ENCODE measurements at places on chromosomes 1 and 21.

DNA sequence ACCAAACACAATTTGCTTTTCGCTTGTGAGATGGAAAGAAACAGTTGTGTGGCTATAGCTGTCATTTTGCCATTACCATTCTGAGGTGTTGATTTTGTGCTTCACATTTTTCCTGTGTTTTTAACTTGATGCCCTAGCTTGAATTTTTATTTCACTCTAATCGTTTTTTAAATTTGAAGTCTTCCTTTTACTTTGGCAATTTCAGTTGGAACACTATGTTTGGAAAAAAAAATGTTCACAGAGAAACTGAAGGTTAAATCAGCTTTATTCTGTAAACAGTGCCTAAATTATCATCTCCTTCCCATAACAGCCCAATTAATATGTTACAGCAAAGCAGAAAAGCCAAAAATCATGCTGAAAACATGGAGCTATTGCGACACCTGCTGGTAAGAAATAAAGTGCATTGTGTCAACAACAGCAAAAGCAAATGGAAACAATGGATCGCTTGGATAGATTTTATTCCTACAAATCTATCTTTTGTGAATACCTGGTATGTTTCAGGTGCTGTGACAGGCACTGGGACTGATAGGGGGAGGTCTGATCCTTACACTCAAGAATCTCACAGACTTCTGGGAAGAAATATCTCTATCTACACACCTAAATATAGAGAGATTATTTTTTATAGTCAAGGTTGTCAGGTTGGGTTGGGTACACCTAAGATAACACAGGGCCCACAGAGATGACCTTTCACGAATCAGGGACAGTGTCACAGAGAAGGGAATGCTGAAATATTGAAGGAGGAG lies 16.2 kb upstream of the ERICH3 start:
- DNase-seq, result peak; percentile 80

- DNase-seq, result no peak
Observed at GRCh38 chr1:19688041-19688842, 23.6 kb downstream of the HTR6 start.

DNA sequence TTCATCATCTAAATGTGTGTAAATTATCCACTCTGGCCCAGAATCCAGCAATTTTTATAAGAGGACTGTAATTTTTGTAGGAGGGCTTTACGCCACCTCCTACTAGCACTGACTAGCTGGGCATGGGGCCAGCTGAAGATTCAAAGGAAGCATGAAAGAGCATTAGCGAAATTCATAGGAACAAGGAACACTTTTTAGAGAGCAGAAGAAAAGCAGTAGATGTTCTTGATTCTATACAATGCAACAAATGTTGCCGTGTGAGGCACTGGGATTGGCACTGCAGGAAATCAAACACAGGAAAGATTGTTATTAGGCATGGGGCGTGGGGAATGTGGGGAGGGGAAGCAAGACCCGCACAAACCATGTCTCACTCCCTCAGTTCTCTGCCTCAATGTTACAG lies 58.4 kb upstream of the PARP1 start:
- no peak for DNase-seq

DNA sequence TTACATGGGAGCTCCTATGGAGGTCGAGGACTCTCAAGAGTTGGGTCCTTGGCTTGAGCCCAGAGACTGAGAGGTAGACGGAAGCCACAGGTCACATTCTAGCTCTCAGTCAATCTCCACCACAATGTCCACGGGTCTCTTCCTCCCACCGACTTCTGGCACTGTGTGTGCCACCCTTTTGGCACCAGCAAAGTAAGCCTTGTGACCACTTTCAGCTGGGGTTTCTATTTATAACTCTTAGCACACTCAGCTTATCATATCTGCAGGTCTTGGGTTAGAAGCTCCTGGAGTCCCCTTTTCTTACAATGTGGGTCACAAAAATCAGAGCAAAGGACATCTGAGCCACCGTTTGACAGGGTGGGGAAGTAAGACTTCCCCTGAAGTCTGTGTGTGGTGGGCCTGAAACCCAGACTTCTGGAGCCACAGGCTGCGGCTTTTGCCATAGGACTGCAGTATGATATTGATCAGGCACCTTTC lies 28.3 kb downstream of the NCMAP start:
- DNase-seq, result no peak

- no peak for DNase-seq
Observed at GRCh38 chr1:65703853-65704252, 88.8 kb upstream of the PDE4B start.

- no peak for DNase-seq
Observed at GRCh38 chr1:216499581-216500272, 76.5 kb upstream of the USH2A start.

Data from HT-29 (cell line).